ENCODE measurements at places on chromosomes 11 and 22. TPM values are rescaled to one million over a fixed set of nuclear protein-coding genes. Genes with fewer than 3 reads are reported as not detected.

Gene GLYATL1
- total RNA-seq, result 0.39 TPM

Gene CYTH4
- total RNA-seq, result not detected

Gene SSTR3
- total RNA-seq, result not detected

Gene RPL27A
- total RNA-seq, result 973 TPM

All from HFFc6 (cell line).